ENCODE measurements at places on chromosomes 16 and 17.
A peak's percentile ranks its signal among the peaks of the same experiment; 100 is the strongest.

DNA sequence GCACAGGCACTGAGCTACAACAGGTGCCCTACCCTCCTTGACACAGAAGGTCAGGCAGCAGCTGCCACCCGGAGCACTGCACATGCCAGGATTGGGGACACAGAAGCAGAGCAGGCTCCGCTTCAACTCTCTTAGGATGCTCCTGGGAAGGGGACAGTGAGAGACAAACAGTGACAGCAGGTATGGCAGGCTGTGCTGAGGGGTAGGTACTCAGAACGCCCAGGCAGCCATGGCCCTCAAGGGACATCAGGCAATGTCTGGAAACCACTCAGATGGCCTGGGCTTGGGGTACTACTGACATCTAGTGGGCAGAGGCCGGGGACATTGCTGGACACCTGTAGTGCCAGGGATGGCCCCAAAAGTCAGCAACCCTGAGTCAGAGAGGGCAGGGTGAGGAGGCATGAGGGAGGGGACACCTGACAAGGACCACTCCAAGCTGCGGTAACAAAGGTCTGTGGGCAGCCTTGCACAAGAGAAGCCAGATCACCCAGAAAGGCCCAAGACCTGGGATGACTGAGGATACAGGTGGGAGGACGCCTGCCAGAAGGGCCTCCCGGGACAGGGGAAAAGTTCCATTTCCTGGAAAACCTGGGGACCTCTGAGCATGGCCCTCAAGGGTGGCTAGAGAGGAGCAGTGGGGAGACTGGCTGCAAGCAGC, 21.2 kb downstream of the PEMT start:
- DNase-seq: no peak

- no peak for DNase-seq
These were observed 608.8 kb upstream of the C16orf82 start for GRCh38 chr16:26457882-26458281.

- peak; percentile 72 for DNase-seq
These were observed 496 bp downstream of the EZH1 start for GRCh38 chr17:42744283-42744805.

DNA sequence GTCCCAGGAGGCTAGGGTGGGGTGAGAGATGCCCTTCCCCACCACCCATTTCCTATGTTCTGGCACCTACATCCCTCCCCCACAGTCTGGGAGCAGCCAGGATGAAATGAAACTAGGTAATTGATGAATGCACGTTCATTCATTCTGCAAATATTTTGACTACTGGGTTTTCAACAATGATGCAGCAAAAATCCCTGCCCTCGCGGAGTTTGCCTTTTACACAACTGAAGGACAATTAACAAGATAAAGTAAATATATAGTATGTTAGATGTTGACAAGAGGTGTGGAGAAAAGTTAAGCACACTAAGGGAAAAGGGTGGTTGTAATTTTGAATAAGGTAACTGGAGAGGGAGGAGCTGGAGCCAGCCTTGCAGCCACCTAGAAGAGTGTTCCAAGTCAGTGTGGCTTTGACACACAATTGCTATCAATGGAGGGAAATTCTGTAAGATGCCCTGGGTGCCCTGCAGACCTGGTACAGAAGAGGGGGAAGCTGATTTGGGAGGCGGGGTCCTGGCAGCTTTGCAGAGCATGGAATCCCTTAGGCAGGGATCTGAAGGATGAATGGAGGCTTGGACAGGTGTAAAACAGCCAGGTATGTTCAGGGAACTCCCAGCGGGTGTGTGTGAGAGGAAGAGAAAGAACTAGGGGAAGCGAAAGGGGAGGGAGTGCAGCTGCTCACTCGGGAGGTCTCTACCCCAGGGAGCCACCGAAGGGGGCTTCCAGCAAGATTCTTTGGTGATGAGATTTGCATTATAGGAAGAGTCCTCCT, 2.5 kb downstream of the TMEM92 start:
- DNase-seq: no peak

DNA sequence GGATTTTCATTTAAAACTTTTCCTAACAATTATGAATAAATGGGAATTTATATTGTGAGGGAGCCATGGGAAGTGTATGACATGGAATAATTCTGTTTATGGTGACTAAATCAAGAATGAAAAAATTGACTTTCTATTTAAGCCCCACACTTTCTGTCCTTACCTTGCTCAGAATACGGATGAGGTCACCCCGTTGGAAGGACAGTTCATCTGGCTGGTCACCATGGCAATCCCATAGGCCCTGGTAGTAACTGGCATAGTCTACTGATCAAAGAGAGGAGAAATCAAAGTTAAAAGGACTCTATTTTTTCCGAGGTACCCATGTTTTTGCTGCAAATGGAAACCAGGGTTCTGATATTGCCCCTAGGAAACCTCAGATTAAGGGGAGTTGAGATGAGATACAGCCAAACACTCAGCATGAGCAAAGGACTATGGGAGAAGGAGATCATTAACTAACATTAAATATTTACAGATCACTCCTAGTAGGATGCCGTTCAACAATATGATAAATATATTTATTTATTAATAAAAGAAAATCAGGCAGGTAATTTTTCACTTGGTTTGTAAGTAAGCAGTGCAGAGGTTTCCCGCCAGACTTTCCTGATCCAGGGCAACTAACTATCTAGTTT, 54.9 kb downstream of the SNX11 start:
- DNase-seq: no peak

- no peak for DNase-seq
These were observed 20.7 kb upstream of the MYLK3 start for GRCh38 chr16:46768809-46769208.

Measured in fibroblast of mammary gland (primary cell).